ENCODE measurements at places on chromosomes 6 and 20. TPM values are rescaled to one million over a fixed set of nuclear protein-coding genes. Genes with fewer than 3 reads are reported as not detected.

- no peak for DNase-seq
Observed at GRCh38 chr6:160065200-160065599, 56.4 kb upstream of the SLC22A1 start.

- no peak for DNase-seq
Observed at GRCh38 chr6:120869397-120869796, 464.9 kb downstream of the TBC1D32 start.

DNA sequence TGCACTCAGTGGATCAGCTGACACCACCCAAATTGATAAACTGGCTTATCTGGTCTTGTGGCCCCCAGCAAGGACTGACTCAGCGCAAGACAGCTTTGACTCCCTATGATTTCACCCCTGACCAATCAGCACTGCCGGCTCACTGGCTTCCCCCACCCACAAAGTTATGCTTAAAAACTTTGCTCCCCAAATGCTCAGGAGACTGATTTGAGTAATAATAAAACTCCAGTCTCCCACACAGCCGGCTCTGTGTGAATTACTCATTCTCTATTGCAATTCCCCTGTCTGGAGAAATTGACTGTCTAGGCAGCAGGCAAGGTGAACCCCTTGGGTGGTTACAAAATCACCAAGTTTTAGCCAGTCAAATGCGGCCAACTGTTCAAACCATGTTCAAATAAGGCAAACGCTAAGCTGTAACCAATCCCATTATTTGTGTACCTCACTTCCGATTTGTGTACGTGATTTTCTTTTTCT, 32.5 kb downstream of the SLC22A2 start:
- DNase-seq: no peak

GRCh38 chr6:111222341-111222740, 135.0 kb downstream of the SLC16A10 start:
- DNase-seq: no peak

DNA sequence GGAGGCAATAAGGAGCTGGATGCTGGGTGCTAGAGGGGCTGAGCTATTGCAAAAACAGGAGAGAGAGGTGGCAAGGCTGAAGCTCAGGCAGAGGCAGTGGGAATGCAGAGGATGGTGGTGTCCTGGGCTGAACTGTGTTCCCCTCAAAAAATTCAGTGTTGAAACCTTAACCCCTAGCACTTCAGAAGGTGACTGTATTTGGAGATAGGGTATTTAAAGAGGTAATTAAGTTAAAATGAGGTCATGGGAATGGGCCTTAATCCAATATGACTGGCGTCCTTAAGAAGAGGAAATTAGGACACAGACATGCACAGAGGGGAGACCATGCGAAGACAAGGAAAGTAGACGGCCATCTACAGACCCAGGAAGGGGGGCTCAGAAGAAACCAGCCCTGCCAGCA, 11.5 kb upstream of the MMP9 start:
- no peak for DNase-seq

DNA sequence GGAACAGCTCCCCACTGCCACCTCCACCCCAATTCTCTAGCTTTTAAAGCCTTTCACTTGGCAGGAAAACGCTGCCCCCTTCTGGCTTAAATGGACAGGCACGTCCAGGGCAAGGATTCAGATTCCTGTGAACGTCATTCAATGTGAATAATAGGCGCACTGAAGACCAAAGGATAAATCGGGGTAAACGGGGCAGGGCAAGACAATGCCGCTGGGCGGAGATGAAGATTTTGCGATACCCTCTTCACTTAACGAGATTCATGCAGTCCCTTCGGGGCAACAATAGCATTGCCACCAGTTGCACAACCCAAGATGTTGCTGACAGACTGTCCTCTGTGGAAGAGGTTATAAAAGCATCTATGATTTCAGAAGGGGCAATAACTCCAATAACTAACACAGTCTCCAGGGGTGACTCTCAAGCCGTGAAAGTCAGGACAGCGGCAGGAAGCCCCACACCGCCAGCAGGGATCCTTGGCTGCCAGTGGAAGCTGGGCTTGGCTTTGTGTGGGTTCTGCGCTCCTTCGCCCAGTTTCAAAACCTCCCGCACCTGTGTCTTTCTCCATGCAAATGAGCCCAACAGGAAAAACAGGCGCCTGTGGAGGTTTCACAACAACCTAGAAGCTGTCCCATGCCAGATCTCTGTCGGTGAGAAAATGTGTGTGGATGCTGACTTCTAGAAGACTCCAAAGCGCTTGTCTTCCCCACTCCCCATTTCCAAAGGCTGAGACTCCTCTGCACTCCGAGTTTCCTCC, 291.8 kb downstream of the BMP7 start:
- peak; percentile 63 for DNase-seq

- DNase-seq: no peak
Observed at GRCh38 chr20:16563066-16563806, 10.0 kb downstream of the KIF16B start.

- DNase-seq: no peak
Observed at GRCh38 chr20:53411891-53412290, 181.7 kb downstream of the ZNF217 start.

DNA sequence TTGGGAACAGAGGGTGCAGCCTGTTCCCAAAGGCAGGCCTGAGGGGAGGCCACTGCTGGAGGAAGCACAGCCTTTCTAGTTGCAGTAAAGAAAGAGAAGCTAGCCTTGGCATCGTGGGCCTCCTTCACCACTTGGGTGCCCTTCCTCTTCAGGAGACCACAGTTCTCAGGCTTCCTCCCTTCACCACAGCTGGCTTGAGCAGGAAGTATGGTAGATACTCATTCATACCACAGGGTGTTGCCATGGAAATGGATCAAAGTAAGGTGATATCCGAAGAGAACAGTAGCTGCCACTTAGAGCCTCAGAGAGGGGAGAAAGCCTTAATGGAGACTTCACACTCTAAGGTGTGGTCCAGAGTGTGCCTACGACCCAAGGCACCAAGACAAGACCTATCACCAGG, 120.4 kb upstream of the RIPOR2 start:
- no peak for DNase-seq

DNA sequence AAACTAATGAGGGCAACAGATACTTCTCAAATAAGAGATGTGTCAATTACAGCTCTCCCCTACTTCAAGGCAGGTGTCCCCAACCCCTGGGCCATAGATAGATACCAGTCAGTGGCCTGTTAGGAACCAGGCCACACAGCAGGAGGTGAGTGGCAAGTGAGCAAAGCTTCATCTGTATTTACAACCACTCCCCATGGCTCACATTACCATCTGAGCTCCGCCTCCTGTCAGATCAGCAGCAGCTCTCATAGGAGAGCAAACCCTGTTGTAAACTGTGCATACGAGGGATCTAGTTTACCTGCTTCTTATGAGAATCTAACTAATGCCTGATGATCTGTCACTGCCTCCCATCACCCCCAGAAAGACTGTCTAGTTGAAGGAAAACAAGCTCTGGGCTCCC, 422.1 kb downstream of the GJA1 start:
- DNase-seq: no peak

DNA sequence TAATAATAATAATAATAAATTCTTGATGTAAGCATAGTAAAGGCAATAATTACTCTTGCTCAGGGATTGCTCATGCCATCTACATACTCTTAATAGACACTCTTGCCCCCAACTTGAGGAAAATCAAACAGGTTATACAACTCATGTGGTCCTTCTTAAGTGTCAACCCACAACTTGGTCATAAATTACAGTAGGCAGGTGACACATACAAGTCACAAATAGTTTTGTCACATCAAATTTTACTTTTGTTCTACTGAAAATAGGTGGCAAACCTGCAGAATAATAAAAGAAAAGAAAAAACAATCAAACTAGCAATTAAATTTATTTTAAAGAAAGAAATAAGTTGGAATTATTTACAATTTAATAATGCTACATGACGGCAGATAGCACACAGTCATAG, 1.6 kb downstream of the ME1 start:
- DNase-seq: no peak

- no peak for DNase-seq
Observed at GRCh38 chr6:42336431-42336830, 115.3 kb downstream of the TRERF1 start.

- no peak for DNase-seq
Observed at GRCh38 chr6:83480470-83480869, 31.9 kb upstream of the PRSS35 start.

DNA sequence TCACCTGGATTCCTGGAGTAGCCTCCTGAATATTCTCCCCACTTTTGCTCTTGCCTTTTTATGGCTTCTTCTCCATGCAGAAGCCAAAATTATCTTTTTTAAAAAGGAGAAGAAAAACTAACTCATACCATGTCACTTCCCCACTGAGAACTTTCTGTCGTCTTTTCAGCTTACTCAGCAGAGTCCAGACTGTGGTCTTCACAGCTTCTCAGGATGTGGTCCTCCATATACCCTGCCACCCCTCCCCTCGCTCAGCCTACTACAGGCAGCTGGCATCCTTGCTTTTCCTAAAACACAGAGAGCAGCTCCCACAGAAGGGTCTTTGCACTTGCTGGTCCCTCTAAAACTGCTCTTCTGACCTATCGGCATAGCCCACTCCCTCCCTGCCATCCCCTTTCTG, 89.4 kb upstream of the ISM1 start:
- DNase-seq: no peak

DNA sequence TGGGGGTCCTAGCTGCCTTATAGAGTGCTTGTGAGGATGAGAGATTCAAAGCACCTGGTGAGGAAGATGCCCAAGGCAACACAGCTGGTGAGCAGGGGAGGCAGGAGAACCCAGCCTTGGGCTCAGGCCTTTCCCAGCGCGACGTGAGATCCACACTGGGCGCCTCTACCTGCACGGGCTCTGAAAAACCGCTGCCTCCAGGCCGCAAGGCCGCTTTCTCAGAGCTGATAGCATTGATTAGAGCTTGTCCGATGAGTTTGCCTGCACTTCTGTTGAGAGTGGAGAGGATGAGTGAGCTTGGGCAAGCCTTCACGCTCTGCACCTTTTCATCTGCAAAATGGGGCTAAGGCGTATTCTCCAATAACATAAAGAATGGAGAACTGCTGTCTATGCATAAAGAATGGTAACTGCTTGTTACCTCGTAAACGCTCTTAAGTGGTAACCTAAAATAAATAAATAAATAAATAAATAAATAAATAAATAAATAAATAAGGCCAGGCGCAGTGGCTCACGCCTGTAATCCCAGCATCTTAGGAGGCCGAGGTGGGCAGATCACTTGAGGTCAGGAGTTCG, 916 bp downstream of the PABPC1L start:
- no peak for DNase-seq

- DNase-seq: no peak
Observed at GRCh38 chr6:20402092-20402341, 338 bp downstream of the E2F3 start.

GRCh38 chr6:26594131-26594498, 2.6 kb upstream of the ABT1 start:
- DNase-seq: no peak

GRCh38 chr20:34312544-34313217, 9.5 kb upstream of the AHCY start:
- DNase-seq: peak; percentile 80

DNA sequence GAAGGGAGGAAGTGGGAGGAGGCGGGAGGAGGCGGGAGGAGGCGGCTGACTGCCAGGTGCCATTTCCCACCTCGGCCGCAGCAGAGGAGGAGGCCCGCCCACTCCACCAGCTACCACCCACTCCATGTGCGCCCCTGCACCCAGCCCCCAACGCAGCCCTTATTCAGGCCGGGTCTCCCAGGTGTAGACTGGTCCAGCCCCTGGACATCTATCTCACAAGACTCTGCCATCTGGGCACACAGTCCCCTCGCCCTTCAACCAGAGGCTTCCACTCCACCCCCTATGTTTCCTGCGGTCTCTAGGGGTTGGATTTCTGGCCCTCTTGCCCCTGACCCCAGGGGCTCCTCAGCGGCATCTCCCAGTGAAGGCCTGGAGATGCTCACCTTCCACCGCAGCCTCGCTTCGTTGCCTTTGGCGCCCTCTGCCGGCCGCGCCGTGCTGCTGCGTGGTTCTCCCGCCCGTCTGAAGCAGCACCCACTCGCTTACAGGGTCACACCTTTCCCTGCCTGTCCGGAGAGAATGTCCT, 32.6 kb upstream of the FAM83D start:
- peak; percentile 41 for DNase-seq

- peak; percentile 25 for DNase-seq
Observed at GRCh38 chr6:41784581-41785171, 2.8 kb upstream of the TOMM6 start.

GRCh38 chr6:75775219-75775618, 26.2 kb downstream of the MYO6 start:
- DNase-seq: no peak

DNA sequence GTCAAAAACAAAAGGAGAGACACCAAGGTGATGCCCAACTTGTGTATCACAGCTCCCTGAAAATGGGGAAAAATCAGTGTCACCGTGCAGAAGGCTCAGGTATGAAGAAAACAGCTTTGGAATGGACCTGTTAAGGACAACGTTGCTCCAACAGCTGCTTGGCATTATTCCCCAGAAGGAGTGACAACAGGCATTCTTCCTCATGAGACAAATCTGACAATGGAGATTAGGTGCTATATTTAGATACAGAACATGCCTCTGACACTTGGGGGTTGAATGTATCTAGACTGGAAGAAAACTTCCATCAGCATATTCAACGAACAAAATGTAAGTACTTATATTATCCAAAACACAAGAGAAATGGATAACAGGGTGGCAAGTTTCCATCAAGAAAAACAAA, 87.7 kb downstream of the MBOAT1 start:
- DNase-seq: no peak

DNA sequence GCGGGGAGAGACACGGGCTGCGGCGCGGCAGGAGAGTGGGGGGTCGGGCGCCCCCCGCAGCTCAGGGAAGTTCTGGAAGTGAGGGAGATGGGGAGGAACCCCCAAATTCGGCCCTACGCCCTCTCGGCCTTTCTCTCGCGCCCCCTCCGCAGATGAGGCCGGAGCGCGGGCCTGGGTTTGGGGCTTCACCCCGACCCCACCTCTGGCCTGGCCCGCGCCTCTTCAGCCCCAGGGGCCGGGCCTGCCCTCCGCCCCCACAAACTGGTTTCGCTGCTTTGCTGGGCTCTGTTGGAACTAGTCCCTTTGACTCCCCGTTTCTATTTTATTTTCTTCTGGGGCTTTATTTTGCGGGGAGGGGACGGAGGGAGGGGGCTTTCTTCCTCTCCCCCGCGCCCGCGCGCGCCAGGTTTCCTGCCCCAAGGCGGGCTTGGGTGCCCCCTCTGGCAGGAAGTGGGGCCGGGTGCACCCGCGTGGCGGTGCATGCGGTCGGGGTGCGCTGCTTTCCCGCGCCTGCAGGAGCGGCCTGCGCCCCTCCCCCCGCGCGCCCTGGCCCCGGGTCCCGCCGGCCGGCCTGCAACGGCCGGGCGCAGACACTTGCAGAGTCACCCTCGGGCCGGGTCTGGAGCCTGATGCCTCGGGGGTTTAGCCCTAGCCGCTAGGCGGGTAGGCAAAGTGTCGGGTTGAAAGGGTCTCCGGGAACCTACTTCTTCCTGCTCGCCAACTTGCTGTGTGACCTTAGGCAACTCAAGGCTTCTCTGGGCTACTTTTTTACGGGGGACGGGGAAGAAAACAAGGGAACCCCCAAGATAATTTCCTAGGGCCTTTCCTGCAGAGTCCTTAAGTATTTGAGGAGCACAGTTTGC, 1.3 kb downstream of the HMGA1 start:
- DNase-seq: peak; percentile 56

- DNase-seq: no peak
Observed at GRCh38 chr6:137271245-137272183, 52.3 kb upstream of the IFNGR1 start.

Gene GUCA1A
- not detected for total RNA-seq

Gene C6orf58
- 0.34 TPM for total RNA-seq

Gene MLN
- total RNA-seq: not detected

Gene BTN1A1
- not detected for total RNA-seq

Gene BMP6
- total RNA-seq: 0.09 TPM

Gene SMPD2
- total RNA-seq: 8.8 TPM

Gene ESR1
- total RNA-seq: 0.87 TPM

Gene PPP1R16B
- total RNA-seq: 1.4 TPM

Gene LGSN
- 0.52 TPM for total RNA-seq

Gene NR2E1
- not detected for total RNA-seq

Gene MCCD1
- total RNA-seq: not detected

Gene FLRT3
- 1.1 TPM for total RNA-seq

All from pancreas (tissue), 10 donors.